ENCODE measurements at places on chromosomes 13 and 19.

DNA sequence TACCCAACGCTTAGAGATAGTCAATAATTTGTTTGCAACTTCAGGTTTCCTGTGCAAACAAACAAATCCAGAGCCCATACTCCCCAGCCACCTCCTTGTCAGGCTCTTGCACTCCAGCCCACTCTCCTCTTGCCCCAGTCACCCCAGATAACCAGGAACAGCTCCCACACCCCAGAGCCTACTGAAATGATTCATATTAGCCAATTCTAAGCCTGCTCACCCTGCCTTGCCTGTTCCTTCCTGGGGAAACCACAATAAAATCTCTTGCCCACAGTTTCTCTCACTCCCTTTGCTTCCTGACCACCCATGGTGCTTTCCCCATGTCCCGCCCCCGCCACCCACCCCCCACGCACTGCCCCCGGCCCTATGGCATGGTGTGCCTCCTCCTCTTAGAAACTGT, 3.8 kb upstream of the ACTL9 start:
- peak; percentile 35 for ATAC-seq

GRCh38 chr19:940591-941291, 14.9 kb downstream of the ARID3A start:
- peak; percentile 88 for ATAC-seq

GRCh38 chr19:11598103-11598483, 810 bp downstream of the ZNF627 start:
- no peak for ATAC-seq

- ATAC-seq, result no peak
These were observed 55.5 kb upstream of the KATNAL1 start for GRCh38 chr13:30362869-30363268.

GRCh38 chr13:114123448-114123847, 9.0 kb downstream of the RASA3 start:
- ATAC-seq, result no peak

GRCh38 chr19:55058781-55059610, 4.0 kb downstream of the RDH13 start:
- ATAC-seq, result no peak

DNA sequence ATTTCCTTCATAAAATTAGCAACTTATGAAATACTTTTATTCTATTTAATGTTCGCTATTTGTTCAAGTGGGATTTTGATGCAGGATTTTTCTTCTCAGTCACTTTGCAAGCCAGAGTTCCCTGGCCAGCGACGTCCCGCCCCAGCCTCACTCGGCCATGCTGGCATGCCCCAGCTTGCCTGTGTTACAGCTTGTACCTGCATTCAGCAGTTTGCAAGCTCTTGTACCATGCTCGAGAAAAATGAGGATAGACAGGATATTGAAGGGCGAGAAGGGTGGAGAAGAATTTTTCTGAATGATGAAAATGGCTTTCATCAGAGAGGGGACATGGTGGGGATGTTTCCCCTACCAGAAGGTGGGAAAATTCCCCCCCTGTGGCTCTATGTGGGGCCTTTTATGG, 2180.2 kb upstream of the PCDH20 start:
- ATAC-seq, result no peak

DNA sequence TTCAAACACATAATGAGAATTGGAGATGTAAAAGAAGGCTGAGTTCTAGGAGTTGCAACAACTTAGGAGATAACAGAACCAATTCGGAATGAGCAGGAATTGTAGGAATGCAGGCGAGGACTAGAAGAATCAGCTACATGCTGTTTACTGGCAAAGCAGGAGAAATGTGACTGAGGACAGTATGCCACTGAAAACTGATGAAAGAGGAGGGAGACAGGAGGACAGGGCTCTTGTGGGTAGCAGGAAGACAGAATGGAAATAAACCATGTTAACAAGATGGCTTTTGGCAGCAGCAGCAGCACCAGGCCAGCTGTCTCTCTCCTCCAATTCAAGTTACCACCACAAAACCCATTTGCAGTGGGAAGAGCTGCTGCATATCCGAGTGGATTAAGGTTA, 91.0 kb upstream of the SLC15A1 start:
- no peak for ATAC-seq

- ATAC-seq, result no peak
These were observed 7.5 kb downstream of the CYP2A13 start for GRCh38 chr19:41095703-41096102.

GRCh38 chr19:40217027-40217810, 965 bp downstream of the TTC9B start:
- peak; percentile 50 for ATAC-seq

GRCh38 chr13:106690779-106691178, 122.8 kb upstream of the ARGLU1 start:
- ATAC-seq, result peak; percentile 29

- ATAC-seq, result no peak
These were observed 8.9 kb downstream of the ATG4D start for GRCh38 chr19:10552510-10553053.

- ATAC-seq, result peak; percentile 29
These were observed 991 bp downstream of the ABHD17A start for GRCh38 chr19:1884291-1884718.

- ATAC-seq, result peak; percentile 63
These were observed 3.8 kb upstream of the KCTD12 start for GRCh38 chr13:76890021-76890420.

DNA sequence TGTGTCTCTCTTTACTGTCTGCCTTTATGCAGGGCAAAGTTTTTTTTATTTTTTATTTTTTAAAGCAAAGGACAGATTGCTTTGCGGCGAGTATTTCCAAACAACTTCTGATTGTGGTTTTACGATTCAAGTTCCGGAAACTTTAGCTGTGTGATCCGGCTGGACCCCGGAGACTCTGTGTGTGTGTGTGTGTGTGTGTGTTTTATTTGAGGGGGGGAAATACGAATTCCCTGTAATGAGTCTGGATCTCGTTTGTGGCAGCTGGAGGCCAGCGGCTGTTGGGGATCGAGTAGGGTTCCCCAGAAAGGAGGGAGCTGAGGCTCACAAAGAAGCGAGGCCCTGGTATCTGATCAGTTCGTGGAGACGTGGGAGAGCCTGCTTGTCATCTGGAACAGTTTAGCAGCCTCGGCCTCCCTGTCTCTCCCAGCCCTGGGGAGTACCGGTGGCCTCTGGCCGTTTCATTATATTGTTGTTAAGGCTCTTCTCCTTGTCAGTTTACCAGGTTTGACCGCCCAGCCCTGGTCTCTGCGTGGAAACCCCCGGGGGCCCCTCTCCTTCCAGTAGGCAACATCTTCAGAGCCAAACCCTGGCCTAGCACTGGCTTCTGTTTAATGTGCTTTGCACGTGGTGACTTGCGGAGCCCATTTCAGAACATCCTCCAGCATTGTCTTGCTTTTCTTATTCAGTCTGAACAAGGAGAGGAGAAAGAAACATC, 1.3 kb downstream of the FARP1 start:
- ATAC-seq, result no peak

DNA sequence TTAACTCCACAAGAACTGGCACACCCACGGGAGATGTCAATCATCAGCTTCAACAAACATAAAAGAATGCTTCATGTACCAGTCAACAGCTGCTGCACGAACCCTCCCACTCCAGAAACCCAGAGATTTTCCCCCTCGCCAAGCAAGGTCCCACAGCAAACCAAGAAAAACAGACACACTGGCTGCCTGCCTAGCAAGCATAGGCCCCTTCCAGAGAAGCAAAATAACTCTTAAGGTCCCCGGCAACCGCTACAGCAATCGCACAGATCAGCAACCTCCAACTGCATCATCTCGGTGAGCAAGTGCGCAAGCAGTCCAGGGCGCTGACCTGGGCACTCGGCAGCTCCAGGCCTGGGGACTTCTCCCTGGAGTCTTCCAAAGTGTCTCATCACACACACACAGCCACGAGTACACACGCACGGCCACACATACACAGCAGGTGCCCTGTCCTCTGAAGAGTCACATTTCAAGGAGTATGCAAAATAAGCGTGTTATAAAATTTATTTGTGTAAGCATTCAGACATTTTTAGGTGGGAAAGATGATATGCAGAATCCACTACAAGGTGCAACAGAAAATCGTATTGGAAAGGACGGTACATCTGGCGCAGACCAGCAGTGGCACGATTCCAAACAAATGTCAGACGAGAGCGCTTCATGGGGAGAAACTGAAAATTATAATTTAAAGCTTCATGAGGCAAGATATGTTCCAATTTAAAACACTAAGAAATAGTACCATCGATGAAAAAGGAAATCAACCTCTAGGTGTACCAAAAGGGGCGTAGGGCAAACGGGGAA, 125.0 kb downstream of the STK24 start:
- no peak for ATAC-seq

- ATAC-seq, result peak; percentile 1
These were observed 10.4 kb upstream of the KLF16 start for GRCh38 chr19:1873524-1874473.

DNA sequence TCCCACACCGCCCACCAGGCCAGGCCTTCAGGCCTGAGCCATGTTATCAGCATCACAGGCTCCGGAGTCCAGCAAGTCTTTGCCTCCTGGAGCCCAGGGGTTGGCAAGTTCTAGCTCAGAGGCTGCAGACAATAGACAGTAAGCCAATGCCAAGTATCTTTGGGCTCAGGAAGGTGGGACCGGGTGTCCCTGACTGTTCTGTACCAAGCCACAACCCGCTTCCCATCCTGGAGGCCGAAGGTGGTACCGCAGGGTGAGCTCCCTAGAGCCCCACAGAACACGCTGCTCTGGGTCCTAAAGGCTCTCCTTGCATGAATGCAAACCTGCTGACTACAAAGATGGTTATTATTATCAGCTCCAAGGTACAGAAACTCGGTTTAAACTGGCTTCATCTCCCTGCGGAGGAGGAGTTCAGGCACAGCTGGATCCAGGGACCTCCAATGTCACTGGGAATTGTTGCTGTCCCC, 5.5 kb upstream of the FSTL3 start:
- no peak for ATAC-seq

- ATAC-seq, result peak; percentile 31
These were observed 3.1 kb downstream of the FGF9 start for GRCh38 chr13:21673789-21674489.

- no peak for ATAC-seq
These were observed 1.6 kb downstream of the DACT3 start for GRCh38 chr19:46659151-46660007.

GRCh38 chr19:10219678-10220077, 11.5 kb downstream of the S1PR2 start:
- ATAC-seq, result peak; percentile 57

DNA sequence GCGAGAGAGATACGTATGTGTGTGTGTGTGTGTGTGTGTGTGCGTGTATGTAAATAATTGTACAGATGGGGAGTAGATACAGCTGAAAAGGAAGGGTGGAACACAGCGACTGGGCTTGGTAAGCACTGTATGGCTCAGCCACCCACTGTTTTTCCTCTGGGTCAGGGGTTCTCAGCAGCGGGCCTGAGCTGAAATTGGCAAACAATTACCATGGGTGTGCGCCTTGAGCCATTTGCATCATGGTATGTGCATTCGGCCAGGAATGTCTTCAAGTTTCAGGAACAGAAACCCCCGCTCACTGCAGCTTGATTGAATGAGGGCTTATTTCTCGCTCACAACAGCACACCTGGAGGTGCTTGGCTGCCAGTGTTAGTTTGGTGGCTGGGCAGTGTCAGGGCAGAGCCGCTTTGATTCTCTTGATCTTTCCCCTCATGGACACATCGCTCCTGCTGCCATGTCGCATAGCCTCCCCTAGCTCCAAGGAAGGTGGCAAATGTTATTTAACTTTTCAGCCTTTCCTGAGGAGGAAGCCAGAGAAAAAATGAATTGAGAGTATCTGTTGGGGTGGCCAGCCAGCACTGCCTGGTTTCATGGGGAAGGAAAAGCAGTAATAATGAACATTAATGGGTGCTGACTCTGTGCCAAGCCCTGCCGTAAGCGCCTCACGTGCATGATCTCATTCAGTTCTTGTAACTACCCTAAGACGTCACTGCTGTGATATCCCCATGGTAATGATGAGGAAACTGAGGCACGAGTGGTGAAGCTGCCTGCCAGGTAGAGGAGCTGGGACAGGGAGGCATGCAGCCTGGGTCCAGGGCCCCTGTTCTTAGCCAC, 126.9 kb downstream of the SIPA1L3 start:
- ATAC-seq, result peak; percentile 40

DNA sequence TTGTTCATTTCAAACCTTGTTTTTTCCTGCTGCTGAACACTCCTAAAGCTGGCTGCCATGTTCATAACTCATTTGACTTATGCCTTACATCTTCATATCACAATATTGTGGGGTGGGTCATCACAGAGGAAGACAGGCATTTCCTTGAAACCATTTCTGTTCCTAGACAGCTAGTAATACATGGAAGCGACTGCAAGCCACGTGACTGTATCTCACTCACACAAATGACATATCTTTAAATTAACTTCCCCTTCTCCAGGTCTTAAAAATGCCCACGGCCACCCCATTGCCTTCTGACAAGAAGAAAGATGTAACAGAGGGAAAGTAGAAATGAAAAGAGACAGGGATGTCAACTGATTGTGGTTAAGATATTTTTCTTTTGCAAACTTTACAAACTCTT, 236.8 kb downstream of the LMO7 start:
- ATAC-seq, result no peak

GRCh38 chr13:66069570-66069969, 1160.6 kb downstream of the PCDH9 start:
- ATAC-seq, result no peak

DNA sequence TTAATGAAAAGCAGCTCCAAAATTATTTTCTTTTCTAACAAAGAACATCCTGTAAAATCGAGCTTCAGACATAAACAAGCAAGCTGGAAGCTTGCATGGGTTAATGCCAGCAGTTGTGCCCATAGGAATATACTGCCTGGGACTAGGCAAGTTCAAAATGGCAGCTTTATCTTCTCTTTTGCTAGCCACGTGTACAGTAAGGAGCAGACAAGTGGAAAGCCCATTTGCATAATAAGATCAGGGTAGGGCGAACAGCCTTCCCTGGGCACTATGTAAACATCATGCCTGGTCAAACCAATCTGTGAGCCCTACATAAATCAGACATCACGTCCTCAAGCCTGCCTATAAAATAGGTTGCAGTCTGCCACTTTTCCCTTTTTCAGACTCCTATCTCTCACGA, 489.7 kb downstream of the RFC3 start:
- no peak for ATAC-seq

DNA sequence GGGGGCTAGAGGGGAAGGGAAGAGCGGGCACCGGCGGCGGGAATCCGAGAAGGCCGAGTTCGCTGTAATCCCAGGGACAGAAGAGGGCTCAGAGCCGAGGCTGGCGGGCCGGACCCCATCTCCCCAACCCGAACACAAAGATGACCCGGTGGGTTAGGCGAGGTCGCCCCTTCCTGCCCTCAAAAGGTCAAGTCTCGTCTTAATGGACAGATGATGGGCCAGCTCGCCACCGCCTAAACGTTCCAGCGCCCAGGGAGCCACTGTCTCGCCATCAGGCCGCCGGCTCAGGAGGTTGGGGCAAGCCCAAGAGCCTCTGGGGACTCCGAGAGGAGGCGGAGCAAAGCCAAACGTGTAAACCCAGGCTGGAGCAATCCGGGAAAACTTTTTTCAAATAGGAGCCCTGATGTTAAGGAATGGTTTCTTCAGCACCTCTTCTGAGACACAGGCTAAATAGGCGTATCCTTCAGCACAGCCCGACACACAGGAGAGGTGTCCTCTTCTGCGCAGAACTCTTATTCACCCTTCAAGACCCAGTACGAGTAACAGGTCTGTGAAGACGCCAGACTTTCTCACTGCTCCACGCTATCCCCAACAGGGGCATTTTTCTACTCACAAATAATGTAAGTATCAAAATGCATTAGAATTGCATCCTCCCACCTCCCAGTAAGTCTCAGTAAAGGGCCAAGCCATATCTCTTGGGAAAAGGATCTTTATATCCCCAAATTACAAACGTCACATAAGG, 6.3 kb upstream of the POU4F1 start:
- ATAC-seq, result peak; percentile 28

GRCh38 chr19:16032509-16033135, 43.7 kb upstream of the TPM4 start:
- no peak for ATAC-seq

Measured in esophagus mucosa (tissue), 1 donor.